RKO (cell line): ENCODE measurements at places on chromosomes 1 and 21.
A peak's percentile ranks its signal among the peaks of the same experiment; 100 is the strongest.

- DNase-seq, result no peak
These were observed 20.9 kb downstream of the PHGDH start for GRCh38 chr1:119732465-119733168.

- peak; percentile 41 for DNase-seq
These were observed 2.6 kb upstream of the SAMD13 start for GRCh38 chr1:84298684-84299535.

DNA sequence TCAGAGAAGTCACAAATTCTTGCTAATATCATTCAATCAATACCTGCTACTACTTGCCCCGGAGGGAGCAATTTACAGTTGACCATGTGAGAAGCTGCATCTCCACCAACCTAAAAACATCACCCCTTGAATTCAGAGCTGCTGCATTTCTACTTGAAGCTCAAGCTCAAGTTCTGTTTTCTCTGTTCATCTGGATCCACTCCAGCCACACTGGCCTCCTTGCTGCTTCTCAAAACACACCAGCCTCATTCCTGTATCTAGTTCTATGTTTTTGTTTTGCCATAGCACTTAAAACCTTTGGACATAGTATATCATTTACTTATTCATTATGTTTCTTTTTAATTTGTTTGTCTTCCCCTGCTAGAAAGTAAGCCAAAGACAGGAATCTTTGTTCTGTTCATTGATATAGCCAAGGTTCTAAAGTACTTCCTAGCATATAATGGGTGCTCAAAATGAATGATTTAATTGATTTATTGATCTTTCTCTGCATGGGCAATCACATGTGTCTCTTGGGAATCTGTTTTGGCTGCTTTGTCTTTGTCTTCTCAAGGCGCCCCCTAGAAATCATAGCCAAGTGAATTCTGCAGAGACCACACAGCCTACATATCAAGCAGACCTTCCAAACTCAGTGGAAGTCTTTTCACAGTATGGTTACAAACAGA is 23.6 kb downstream of the SYF2 start:
- no peak for DNase-seq

DNA sequence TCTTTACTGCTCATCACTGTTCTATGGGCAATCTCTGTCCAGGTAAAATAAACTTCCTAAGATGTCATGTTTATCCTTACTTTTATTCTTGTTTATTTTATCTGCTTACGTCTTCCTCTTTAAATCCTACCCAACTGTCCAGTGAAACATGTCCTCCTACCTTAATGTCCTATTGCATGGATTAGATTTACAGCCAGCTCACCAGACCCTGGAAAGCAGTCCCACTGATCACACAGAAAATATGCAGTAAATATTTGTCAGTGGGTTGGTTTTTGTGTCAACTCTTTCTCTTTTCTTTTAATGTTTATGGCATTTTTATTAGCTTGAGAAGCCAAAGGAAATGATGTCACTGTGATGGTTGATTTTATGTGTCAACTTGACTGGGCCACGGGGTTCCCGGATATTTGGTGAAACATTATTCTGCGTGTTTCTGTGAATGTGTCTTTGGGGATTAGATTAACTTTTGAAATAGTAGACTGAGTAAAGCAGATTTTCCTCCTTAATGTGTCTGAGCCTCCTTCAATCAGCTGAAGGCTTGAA is 258.3 kb downstream of the SRGAP2C start:
- no peak for DNase-seq

DNA sequence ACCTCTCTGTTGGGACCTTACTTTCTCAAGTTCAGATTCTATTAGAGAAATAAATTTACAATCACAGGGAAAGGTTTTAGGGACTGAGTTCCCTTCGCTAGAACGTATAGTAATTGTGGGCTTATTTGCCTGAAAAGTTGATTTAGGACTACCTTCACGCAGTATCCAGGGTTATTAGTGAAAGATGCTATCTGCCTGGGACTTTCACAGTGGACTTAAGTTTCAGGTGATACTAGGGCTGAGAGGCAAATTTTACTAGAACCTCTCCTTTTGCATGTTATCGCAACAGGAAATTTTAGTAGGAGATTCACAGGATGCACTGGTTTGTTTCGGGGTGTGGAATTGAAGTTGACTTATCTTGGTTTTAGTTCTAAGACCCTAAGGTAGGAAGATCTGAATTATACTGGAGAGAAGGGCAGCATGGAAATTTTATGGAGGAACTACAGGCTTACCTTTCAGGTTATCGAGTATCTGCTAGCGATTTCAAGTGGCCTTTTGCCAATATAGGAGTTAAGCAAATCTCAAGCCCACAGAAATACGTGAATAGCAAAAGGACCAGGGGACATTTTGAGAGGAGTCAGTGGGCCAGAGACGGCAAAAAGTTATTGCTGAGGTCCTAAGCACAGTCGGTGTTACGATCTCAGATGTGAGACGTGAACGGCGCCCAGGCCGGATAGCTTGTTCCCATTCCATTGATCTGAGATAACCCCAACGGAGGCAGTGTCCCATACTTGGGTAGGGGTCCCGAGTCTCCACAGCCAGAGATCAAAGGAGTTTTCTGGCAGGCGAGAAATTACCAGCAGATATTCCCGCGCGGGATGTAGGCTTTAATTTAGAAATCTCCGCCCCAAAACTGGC is 723 bp upstream of the GNAI3 start:
- DNase-seq, result peak; percentile 57

- DNase-seq, result no peak
These were observed 8.1 kb upstream of the PLA2G5 start for GRCh38 chr1:20061866-20062265.

- DNase-seq, result no peak
These were observed 16.4 kb downstream of the ZBTB21 start for GRCh38 chr21:41993744-41994143.

GRCh38 chr1:41672173-41672572 is 187.7 kb upstream of the EDN2 start:
- no peak for DNase-seq

DNA sequence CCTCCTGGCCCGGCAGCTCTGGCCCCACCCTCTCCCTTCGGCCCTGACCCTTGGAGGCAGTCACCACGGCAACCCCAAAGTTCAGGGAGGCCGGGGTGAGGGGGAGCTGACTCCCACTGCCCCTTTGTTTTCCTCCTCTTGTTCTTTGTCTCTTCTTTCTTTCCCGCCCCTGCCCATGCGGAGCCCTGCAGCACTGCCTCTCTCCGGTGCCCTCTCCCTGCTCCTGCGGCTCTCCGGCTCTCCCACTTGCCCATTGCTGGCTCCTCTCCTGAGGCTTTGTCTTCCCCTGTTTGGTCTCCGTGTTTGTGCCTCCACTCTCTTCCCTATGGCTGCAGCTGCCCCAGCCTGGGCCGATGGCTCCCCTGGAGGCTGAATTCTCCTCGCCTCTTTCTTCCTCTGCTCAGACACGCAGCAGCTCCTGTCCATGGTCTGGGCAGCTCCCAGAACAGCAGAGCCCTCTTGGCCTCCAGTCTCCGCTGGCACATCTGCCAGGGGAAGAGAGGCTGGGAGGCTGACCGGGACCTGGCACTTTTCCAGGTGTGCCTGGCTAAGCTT is 5.8 kb downstream of the CELSR2 start:
- no peak for DNase-seq

DNA sequence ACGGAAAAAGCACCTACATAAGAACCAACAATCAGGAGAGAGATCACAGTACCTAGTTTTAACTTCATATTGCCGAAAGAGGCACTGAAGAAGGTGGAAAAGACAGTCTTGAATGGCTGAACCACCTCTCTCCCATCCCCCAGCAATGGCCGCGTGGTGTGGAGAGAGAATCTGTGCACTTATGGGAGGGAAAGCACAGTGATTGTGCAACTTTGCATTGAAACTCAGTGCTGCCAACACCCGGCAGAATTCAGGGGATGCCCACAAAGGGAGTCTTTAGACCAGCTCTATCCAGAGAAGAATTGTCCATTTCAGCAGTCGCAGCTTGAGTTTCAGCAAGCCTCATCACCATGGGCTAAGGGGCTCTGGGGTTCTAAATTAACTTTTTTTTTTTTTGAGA is 186.3 kb upstream of the USP25 start:
- DNase-seq, result no peak

DNA sequence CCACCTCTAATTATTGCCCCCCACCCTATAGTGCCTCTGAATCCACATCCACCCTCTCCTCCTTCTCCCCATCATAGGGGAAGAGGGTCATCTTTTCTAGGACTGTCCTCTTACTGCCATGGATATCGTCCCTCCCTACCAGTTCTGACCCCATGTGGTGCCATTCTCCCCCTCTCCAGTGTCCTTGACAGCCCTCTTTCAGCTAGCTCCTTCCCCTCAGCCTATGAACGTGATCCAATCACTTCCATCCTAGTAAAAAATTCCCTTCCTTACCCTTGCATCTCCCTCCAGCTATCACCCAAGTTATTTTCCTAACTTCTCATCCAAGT is 172.7 kb downstream of the RRAGC start:
- no peak for DNase-seq

DNA sequence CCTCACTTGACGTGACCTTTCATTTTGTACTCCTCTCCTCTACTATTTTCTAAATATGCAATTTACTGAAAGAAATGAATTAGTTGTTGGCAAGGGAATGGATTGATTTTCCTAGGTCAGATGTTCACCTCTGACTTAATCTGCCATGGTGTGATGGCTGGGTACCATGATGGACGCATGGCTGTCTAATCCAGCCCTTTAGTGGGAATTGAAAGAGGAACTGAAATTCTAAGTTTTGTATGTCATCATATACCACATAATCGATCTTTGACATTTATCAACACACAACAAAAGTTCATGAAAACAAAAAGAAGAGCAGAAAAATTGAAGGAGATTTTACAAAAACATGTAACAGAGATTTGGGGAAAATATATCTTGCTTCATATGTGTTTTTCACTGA is 331.3 kb upstream of the SNX7 start:
- DNase-seq, result no peak

- DNase-seq, result peak; percentile 38
These were observed 8.7 kb downstream of the UBE2G2 start for GRCh38 chr21:44792702-44793591.

DNA sequence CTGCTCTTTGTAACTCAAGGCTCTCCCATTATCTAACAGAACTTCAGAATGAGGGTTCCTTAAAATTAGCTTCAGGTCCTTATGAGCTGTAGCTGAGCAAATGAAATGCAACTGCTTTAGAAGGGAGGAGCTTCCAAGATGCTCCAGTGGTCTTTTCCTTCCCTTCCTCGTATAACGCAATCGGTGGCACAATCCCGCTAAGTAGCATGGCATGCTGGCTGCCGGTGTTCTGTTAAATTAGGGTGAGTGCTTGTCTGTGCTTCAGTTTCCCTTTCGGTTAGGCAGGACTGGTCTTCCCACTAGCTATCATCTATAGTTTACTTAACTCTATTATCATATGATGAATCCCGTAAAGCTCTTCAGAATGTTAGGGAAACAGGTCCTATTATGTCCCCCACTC is 917 bp downstream of the KIAA0040 start:
- peak; percentile 13 for DNase-seq

GRCh38 chr1:158212320-158212719 is 31.6 kb downstream of the CD1D start:
- DNase-seq, result no peak

- no peak for DNase-seq
These were observed 53.6 kb downstream of the KIAA1614 start for GRCh38 chr1:180966312-180966711.

DNA sequence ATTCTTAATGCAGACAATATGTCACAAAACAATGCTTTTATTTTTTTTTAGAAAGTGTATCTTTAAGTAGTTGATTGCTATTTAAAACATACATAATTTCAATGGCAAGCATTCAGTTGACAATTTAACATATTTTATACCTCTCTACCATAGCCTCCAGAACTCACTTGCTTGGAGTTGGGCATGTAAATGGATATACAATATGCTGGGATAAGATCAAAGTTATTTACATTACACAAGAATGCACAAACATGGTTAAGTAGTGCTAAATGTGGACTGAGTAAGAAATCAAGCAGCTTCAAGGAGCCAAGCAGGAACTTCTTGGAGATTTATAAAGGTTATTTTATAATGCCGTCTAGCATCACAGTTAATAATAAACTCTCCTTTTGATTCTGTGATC is 17.0 kb downstream of the CLCA4 start:
- no peak for DNase-seq
